Left renal pelvis (tissue), 4 donors: ENCODE measurements at places on chromosomes 16 and 17.

DNA sequence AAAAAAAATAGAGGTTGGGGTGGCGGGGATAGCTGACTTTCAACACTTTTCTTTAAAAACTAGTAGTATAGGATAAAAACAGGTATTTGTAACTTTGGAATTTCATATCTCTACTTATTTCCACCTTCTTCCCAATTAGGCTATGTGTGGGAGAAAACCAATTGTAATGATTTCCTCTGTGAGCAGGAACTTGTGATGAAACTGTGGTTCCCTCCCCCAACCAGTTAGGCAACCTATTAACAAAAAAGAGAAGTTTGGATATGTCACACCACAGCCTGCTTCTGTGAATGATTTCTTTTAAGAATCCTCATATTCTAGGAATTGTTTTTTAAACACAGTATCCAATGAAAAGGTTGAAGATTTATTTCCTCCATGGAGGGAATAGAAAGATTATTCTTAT lies 1.9 kb downstream of the IGSF6 start:
- DNase-seq: no peak

DNA sequence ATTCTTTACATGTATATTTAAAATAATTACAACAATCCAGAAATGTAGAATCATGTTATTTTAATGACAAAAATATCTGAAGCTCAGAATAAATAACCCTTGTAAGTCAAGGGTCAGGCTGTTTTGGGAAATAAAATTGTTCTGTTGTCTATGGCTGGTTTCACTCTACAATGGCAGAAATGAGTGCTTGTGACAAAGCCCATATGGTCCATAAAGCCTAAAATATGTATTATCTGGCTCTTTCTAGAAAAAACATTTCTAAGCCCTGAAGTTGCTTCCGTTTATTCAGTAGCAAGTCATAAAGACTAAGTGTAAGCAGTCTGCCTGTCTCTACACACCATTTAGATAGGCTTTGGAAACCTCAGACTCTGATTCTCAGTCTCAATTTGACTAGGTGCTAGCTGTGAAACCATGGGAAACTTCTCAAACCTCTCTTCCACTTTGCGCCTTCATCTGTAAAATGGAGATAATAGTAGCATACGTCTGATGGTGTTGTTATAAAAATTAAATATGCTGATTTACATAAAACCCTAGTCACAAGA lies 365.7 kb upstream of the CA10 start:
- DNase-seq: no peak

- no peak for DNase-seq
Observed at GRCh38 chr17:64698725-64699124, 36.6 kb upstream of the SMURF2 start.

- DNase-seq: no peak
Observed at GRCh38 chr17:3860939-3861700, 15.1 kb upstream of the NCBP3 start.

GRCh38 chr16:16923479-16923878 lies 544.5 kb downstream of the NPIPA7 start:
- DNase-seq: no peak
